HuH-7.5 (cell line): ENCODE measurements at places on chromosomes 1 and 21.

DNA sequence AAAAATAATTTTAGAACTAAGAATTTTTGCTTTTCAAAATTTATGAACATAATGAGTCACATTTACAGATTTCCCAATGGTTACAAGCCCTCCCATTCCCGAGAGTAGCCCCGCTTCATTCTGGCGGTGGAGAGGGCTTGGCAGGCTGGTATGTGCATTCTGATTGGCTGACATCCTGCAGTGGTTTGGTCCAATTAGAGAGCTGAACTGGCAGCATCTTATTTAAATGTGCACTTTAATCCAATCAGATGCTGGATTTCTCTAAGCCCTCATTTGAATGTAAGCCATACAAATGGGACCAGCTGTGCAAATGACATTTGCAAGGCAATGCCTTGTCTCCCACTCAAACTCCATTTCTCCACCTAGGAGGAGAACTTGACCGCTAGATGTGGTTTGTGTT lies 18.0 kb upstream of the TRIM17 start:
- DNase-seq, result no peak

- no peak for DNase-seq
Measured at GRCh38 chr21:16569679-16570078, 839.9 kb downstream of the USP25 start.

GRCh38 chr21:40166291-40166843 lies 299.1 kb downstream of the PCP4 start:
- no peak for DNase-seq

- no peak for DNase-seq
Measured at GRCh38 chr21:35102488-35103371, 53.6 kb upstream of the RUNX1 start.

GRCh38 chr1:7378346-7379130 lies 392.6 kb upstream of the VAMP3 start:
- DNase-seq, result no peak

DNA sequence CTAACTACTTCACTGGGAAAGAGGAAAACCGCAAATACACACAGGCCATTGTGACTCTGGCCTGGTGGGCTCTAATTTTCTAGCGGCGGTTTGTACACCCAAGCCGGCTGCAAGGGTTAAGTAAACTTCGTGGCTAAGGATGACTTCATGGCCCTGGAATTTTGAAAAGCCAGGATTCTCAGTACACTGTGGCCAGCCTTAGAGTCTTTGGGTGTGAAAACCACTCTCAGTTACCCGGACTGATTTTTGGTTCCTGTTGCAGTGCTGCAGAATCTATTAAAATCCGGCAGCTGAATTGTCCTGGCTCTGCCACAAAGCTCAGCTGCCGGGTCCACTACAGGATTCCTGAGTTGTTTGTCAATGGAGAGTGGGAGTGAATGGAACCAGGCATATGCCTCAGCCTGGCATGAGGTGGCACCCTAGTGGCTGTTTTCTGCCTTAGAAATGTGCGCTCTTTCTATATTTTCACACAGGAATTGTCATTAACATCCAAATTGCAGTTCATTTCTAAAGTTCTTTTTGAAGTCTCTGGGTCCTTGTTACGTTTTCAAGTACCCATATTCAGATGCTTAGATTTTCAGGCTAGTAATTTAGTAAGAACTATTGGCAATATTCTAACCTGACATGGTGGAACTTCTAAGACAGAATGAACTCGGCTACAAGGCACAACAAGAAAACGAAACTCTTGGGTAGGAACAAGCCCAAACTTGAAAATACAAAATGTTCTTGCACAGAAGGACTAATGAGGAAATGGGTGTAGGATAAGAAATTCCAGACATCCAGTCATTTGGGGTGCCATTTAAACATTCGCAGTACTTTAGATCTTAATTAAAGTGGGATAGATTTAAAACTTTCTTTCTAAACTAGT lies 255.9 kb downstream of the NFIA start:
- DNase-seq, result peak; percentile 20

DNA sequence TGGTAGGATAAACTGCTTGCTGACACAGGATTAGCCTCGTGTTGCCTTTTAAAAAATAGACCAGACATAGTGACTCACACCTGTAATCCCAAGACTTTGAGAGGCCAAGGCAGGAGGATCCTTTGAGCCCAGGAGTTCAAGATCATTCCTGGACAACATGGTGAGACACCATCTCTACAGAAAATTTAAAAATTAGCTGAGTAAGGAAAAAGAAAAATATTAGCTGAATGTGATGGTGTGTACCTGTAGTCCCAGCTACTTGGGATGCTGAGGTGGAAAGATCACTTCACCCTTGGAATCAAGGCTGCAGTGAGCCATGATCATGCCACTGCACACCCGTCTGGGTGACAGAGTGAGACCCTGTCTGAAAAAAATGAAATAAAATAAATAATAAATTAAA lies 82.0 kb downstream of the ETS2 start:
- no peak for DNase-seq

DNA sequence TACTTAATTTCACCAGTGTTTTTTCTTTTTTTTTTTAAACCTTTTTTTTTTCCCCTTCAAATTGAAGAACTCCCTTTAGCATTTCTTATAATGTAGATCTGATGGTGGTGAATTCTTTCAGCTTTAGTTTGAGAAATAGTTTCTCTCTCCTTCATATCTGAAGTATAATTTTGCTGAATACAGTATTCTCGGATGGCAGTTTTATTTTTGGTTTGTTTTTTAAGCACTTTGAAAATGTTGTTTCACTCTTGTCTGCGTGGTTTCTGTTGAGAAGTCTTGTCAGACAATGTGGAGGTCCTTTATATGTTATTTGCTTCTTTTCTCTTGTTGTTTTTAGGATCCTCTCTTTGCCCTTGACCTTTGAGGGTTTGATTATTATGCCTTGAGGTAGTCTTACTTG lies 135.1 kb downstream of the RPS6KC1 start:
- DNase-seq, result no peak

GRCh38 chr1:3460672-3461131 lies 6.2 kb downstream of the ARHGEF16 start:
- DNase-seq, result no peak

- DNase-seq, result no peak
Measured at GRCh38 chr1:71087713-71088112, 6.9 kb upstream of the ZRANB2 start.

DNA sequence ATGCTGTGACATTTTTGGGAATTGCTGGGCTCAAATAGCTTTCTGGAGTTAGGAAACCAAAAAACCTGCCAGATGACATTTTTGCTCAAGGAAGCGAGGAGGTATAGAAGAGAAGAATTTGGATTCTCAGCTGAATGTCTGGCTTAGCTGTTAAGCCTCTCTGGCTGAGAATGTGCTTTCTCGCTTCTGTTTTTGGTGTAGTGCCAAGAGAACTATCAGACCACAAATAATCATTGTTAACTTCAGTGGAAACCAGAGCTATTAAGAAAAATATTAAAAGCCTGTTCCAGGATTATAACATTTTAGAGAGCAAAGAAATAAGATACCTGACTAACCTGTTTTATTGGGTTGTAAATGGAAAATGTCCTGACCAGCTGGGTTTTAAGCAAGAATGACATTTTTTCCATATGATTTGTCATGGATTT lies 39.5 kb upstream of the DIPK1A start:
- DNase-seq, result no peak

DNA sequence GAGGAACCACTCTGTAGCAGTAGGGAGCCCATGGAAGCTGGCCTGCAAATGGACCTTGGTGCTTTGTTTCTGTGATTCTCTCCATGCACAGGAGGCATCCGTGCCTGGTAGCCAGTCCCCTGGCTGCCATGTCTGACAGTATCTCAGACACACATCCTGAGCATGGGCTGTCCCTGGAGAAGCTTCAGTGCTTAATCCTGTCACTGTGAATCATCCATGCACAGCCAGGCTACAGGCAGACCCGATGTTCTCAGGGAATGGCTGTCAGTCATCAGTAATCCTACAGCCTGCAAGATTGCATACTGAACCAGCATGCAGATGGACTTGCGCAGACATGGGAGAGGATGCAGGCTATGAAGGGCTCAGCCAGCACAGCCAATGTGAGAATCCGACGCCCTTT lies 606.3 kb upstream of the PLXNA2 start:
- no peak for DNase-seq

- DNase-seq, result no peak
Measured at GRCh38 chr21:20735257-20735656, 263.0 kb upstream of the NCAM2 start.

GRCh38 chr1:209879539-209879938 lies 51.8 kb downstream of the UTP25 start:
- DNase-seq, result no peak

DNA sequence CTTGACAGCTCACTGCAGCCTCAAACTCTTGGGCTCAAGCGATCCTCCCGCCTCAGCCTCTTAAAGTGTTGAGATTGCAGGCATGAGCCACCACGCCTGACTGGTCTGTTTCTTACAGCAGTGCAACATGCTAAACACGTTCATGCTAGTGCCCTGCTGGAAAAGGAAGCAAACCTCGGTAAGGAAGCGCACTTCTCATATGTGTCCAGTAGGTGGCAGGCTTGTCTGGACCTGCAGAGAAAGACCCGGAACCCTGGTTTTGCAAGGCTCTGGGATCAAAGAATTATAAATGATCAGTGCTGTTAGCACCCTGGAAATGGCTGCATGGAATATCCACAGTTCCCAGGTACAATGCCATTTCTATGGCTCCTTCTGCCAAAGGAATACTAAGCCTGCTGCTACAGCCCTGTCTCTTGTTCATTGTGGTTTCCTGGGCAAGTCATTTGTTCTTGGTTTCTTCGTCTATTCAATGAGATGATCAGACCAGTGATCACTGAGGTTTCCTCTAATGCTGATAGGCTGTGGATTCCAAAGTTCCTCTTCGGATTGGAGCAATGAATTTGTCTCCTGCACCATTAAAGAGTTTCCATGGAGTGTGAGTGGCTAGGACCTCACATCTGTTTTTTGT lies 15.9 kb downstream of the RNU5D-1 start:
- DNase-seq, result peak; percentile 78

DNA sequence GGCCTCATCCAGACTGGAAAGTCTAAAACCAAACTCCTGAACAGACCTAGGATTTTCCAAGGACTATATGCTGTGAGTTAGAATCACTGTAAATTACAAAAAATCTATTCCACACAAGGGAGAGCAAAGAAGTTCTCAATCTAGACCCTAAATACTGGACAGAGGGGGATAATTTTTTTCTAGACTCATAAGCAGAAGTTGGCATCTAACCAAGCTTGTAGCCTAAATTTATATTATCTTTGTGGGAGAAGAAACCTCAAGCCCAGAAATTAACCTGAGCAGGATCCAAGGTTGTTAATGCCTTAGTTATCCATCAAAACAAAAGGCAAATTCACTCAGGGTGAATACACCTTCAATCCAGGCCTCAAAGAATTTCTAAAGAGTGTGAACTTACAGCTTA lies 290.2 kb downstream of the SMYD3 start:
- no peak for DNase-seq

GRCh38 chr1:156667610-156667967 lies 9.6 kb downstream of the NES start:
- no peak for DNase-seq

DNA sequence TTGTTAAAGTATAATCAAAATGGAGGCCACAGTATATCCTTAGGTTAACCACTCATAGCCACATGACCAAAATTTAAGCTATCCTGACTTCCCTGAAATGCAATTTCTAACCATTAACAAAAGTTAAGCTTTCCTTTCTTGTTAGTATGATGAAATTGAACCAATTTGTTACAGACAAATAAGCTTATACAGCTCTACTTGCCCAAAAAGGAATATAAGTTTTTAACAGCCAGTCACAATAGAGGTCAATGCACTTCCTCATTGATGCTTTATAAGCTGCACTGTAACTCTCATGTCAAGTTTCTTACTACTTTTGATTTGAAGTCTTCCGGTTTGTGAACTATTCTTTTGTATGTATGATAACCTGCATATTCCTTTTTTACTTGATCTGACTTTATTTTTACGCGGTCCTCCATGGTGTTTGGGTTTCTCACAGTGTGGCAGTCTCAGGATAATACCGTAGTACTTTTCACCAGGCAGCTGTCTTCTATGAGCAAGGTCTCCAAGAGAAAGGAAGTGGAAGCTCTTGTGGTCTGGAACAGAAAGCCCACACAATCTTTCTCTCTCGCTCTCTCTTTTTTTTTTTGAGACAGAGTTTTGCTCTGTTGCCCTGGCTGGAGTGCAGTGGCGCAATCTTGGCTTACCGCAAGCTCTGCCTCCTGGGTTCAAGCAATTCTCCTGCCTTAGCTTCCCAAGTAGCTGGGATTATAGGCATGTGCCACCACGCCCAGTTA lies 331.6 kb downstream of the SRGAP2C start:
- DNase-seq, result no peak

GRCh38 chr1:6582370-6582769 lies 2.6 kb downstream of the ZBTB48 start:
- DNase-seq, result peak; percentile 91

GRCh38 chr21:41980561-41980960 lies 26.7 kb upstream of the C2CD2 start:
- no peak for DNase-seq

DNA sequence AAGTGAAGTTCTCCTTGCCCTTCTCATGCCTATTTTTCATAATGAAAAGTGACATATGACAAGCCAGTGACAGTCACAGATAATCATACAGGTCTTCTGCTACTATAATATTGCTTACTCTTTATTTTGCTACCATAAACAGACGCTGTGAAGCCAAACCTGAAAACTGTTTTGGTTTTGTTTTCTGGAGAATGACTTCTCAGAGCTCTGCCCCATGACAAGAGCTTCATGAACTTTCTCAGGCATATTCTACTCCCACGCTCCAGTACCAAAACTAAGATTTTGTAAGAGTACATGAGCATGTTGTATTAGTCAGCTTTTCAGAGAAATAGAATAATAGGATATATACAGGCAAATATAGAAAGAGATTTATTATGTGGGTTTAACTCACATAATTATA lies 64.3 kb upstream of the VTCN1 start:
- DNase-seq, result no peak

DNA sequence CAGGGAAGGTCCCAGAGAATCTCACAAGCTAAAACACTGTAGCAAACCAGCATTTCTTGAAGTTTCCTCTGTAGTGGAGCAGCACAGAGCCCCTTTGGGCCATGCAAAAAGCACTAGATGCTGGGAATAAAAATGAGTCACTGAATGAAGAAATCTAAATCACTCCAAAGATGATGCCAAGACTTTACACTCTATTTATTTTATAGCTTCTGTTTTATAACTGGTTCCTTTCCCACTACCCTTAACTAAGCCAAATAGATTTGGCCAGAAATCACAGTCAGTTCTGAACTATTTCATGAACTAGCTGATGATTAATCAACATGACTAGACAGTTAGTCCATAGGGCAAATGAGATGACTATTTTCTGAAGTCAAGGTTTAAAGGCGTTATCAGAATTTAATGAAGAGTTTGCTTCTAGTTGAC lies 89.5 kb downstream of the SCMH1 start:
- no peak for DNase-seq

GRCh38 chr1:172777767-172778166 lies 118.9 kb downstream of the FASLG start:
- DNase-seq, result no peak

- no peak for DNase-seq
Measured at GRCh38 chr1:52621950-52622349, 11.0 kb upstream of the SHISAL2A start.
